Stimulated activated CD8-positive, alpha-beta memory T cell treated with anti-CD3 and anti-CD28 coated beads, Interleukin-4, amount 100 ng/mL, for 4 hours (primary cell): ENCODE measurements at places on chromosomes 2 and 18.

DNA sequence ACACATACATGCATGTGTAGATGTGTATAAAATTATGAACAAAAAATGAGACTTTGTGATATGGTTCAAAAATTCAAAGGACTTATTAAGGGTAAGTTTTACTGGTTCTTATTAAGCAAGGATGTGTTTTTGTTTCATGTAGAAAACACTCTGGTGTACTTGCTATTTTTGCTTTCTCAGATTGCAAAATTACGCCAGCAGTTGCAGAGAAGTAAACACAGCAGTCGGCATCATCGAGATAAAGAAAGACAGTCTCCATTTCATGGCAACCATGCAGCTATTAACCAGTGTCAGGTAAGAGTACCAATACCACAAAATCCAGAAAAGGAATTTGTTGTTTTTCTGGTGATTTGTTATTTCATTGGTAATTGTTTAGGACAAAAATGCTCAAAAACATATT lies 91.3 kb downstream of the FAM117B start:
- no peak for DNase-seq

GRCh38 chr18:27964811-27965210 lies 212.1 kb downstream of the CDH2 start:
- DNase-seq: no peak

DNA sequence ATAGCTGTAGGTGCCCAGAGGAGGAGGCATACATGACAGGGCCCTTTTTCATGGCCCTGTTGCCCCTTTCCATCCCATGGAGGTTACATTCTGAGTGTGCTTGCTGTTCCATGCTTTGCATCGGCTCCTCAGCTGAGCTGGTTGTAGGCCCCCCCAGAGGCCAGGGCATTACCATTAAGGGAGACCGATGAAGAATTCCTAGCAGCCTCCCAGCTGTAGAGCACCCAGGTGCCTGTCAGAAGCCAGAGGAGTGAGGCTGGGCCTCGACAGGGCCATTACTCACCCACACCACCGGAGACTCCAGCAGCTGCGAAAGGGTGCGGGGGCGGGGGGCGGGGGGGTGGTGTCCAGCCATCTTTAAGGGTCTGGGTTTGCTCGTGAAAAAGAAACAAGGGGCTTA lies 72.2 kb downstream of the GALNT14 start:
- no peak for DNase-seq

DNA sequence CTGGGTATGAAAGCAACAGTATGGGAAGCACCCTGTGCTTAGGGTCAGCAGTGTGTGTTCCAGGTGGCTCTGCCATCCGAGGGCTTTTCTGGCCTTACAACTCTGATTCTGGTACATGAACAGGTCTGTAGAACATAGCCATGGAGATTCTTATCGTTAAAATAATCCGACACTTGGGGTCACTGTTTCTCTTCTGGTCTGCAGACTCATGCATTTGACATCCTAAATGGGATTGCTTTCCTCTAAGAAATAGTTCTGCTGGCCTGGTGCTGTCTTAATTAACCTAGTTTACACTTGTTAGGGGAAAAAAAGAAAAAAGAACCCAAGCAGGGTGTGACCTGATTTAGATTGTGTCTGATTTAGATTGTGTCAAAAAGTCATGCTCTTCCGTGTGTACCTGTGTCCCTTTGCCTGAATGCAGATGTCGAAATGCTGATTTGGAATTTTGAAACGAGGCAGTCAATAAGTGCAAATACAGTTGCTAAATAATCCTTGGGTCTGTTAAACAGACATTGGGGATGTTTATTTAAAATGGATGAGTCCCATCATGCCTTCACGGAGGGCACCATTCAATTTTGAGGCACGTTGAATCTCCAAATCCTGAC lies 59.6 kb downstream of the TRPM8 start:
- no peak for DNase-seq

DNA sequence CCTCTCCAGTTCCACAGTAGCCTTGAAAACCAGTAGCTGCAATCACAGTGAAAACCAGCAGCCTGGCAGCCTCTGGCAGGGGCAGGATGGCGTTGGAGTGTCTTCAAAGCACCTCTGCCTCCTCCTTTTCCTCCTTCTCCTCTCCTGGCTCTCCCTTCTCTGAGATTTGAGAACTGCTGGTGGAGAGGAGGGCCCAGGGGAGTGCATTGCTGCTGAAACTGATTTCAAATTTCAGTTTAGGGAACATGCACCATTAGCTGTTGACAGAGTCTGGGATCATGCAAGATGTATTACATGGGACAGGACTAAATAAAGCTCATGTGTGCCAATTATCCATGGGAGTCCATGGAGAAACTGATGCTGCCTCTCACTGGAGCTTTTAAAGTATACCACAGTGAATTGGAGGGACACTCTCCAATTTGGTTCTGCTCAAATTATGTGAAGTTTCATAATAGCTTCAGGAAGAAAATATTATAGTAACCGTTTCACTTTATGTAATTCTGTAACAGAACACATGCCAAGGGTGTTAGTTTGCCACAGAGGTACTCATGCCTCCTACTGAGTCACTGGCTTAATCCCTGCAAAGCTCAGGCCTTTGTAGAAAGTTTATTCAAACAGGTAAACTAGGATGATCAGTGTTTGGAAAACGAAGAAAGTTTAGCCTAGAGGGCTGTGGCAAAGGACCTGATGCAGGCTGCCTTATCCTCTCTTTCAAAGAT lies 146.1 kb downstream of the PRPF40A start:
- DNase-seq: no peak

- no peak for DNase-seq
These were observed 608.3 kb downstream of the ERBB4 start for GRCh38 chr2:211930331-211930730.

GRCh38 chr2:217538719-217539118 lies 464.1 kb downstream of the TNS1 start:
- DNase-seq: no peak

DNA sequence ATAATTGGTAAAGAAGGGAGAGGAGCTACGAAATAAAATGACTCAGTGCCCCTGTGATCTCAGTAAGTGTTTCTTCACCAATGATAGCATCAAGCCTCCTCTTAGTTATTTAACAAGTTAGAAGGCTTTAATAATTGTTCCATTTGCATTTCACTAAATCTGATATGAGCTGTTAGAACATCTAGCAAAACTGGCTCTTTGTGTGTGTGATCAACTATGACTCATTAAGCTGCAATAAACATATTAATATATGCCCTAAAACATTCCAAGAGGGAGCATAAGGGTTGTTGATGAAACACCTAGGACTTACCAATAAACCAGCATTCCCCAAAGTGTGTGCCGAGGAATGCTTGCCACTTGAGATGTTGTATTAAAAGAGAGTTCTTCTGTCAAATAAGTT lies 115.2 kb downstream of the OSBPL6 start:
- no peak for DNase-seq

- no peak for DNase-seq
These were observed 39.8 kb downstream of the XRCC5 start for GRCh38 chr2:216148983-216149382.

DNA sequence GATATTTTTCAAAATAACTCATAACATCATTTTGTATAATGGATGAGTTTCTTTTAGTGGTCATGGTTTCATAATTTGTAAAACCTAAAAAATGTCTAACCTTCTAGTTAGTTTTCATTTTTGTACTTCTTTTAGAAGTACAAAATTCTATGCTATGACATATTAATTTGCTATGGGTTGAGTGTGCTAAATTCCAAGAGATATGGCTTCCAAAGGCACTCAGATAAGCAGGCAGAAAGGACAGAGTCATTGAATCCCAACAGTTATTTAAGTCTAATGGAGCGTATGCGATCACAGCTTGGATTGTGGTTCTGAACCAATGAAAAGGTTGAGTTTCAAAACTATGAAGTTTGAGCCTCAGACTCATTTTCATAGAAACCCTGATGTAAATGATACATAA lies 37.0 kb downstream of the GCG start:
- DNase-seq: no peak

DNA sequence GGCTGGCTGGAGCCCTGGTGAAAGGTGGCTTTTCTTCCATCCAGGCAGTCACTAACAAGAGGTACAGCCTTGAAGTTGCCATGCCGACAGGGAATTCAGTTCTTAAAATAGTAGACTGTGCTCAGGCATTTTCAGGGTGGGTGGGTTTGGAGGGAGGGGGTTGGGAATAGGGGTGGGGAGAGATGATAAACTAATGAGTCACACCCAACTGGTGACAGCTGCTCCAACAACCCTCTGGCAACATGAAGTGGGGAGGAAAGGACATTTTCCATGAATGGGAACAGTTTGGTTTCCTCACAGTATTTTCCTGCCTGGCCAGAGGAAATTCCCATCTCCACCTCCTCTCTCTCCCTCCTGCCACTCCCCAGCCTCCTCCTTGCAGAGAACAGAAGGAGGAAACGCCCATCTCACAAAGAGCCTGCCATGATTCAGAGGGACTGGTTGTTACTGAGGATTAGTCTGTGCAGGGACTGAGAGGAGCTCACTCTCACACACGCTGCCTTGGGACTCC lies 113.0 kb upstream of the SLC1A4 start:
- DNase-seq: no peak

DNA sequence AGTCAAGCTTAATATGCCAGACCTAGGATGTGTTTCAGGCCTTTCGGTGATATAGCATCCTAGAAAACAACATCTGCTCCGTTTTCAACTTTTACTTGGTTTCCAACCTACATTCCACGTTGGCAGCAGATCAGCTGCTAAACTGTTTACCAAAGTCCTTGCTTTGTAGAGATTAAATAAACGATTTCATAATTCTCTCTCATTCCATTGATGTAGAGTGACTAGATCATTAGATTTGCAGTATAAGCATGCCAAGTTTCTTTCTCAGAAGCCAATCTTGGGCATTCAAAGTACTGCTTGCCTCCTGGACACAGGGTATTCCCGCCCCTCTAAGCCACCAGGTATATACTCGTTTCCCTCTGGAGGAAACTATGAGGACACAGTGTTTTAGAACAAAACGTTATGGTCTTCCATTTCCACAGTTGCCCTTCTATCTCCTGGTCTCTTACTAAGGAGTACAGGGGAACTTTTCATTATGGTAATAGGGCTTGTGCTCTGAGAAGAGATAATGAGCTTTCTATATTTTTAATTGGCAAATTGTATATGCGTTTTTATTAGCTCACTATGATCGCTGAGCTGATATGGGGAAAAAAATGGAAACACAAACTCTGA lies 10.5 kb upstream of the INSIG2 start:
- DNase-seq: no peak

GRCh38 chr2:105112345-105112744 lies 74.5 kb downstream of the MRPS9 start:
- DNase-seq: no peak

- no peak for DNase-seq
These were observed 143.7 kb upstream of the NOSTRIN start for GRCh38 chr2:168658706-168659105.

- no peak for DNase-seq
These were observed 55.3 kb downstream of the SP3 start for GRCh38 chr2:173909846-173910245.

DNA sequence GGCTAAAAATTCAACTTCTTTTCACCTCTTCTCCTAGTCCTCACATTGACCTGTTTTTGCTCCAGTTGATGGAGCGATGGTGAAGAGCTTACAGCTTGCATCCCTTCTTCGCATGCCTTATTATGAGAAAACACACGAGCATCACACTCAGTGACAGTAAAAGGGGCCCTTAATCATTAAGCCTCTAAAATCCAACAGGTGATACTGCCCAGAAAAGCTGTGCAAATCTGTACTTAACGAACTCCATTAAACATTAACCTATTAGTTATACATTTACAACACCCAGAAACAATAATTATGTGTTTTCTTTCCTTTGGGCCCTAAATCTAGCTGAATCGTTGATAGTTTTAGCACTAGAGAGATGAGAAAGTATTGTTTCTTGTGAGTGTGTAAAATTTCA lies 54.8 kb downstream of the LAMA1 start:
- no peak for DNase-seq

- DNase-seq: no peak
These were observed 31.3 kb upstream of the TOGARAM2 start for GRCh38 chr2:28949617-28950305.

GRCh38 chr2:239399921-239400595 lies 762 bp downstream of the HDAC4 start:
- DNase-seq: no peak

DNA sequence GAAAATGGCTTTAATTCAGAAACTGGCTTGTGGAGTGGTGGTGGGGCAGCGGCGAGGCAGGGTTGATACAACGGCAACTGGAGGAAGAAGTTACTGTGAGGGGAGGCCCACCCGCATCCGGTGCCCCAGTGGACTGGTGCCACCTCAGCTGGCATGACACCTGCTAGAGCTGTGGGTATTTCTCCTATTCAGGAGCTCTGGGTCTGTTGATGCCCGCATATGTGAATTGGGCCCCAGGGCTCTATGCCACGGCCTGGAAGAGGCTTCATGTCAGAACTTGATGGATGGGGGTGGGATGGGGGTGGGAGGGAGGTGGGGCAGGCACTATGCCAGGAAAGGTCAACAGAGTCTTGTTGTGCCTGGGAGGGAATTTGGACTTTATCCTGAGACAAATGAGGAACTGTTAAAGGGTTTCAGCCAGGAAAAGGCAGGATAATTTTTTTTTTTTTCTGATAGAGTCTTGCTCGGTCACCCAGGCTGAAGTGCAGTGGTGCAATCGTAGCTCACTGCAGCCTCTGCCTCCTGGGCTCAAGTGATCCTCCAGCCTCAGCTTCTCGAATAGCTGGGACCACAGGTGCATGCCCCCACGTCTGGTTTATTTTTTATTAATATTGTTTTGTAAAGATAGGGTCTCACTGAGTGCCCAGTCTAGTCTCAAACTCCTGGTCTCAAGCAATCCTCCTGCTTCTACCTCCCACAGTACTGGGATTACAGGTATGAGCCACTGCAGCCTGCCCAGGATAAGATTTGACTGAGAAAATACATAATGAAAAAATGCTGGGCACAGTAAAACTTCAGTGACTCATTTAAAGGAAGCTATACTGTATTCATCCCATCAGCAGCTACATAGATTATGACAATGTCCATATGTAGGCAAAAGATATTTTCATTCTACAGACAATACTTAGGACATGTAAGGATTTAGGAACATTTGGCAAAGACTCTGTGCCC lies 52.6 kb downstream of the SH2D6 start:
- DNase-seq: no peak

- no peak for DNase-seq
These were observed 308.9 kb upstream of the CCDC68 start for GRCh38 chr18:55268151-55268601.

GRCh38 chr2:199315299-199316179 lies 142.2 kb downstream of the SATB2 start:
- no peak for DNase-seq

DNA sequence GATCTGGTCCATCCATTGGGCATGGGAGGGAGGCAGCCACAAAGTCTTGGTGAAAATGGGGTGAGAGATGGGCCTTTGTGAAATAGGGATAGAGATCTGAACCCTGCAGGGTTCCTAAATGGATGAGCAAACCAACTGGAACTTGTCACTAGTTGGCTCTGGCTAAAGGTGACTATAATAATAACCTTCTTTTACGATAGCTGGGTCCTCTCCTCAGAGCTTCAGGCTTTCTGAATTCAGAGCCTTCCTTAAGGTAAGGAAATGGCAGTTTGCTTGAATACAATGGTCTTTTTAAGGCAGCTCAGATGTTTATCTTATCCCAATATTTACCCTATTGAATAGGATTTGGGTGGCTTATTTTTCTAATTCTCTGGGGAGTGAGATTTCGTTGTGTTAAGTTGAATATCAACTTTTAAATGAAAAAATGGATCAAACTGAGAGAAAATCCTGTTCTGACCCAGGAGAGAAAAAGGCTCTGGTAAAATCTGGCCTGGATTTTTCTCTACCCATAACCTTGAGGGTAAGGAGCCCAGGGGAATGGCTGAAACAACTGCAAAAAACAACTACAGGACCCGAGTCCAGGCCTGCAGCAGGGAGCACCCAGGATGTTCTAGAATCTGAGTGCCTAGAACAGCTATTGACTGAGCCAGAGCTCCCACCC lies 61.1 kb upstream of the CXCR4 start:
- no peak for DNase-seq

- DNase-seq: no peak
These were observed 89.9 kb downstream of the DCDC2C start for GRCh38 chr2:3793249-3793648.
